ENCODE measurements at places on chromosomes 5 and 9.

DNA sequence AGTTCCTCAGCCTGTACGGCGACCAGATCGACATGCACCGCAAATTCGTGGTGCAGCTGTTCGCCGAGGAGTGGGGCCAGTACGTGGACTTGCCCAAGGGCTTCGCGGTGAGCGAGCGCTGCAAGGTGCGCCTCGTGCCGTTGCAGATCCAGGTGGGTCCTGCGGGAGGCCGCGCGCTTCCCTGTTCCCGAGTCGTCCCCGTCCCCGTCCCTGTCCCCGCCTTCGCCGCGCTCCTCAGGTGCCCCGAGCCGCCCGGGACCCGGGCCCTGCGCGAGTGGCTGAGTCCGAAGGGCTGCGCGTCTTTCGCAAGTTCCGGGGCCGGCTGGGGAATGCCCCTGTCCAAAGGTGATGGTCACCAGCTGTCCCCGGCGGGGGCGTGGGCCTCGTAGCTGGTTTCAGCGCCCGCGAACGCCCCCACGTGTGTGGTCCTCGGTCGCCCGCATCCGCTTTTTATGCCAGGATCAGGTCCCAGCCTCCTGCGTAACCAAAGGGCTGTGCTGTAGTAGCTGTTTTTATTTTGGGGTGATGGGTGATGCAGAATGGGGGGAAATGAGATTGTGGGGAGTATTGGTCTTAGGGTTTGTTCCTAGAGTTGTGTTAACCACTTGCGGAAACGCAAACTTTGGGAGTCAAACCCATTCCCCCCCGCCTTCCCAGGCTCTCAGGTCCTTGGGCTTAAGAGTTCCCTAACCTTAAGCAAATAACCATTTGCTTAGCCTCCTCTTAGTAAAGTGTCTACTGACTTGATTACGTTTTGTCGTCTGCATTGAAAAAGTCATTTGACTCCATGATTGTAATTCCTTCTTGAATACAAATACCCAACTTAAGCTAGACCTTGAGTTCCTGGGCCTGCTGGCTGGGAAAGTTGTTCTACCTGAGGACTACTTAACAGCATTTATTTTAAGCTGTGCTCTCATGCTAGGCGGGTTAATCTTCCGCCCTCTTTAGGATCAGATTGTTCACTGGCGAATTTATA is 663 bp downstream of the ISOC1 start:
- peak; percentile 51 for DNase-seq

DNA sequence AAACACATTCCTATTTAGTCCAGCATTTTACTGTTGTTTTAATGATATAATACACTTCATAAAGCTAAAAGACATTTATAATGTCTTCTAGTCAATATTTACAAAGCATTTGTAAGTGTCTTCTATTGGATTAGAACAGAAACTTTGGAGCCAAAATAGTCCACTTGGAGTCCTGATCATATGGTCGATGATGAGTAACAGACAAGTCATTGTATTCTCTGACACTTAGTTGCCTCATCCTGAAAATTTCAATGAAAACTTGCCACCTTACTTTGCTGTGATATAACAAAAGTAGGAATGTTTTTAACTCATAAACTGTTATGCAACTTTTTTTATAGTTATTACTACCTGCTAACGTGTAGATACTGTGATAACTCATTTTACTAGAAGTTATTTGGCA is 132.5 kb downstream of the GABRB2 start:
- no peak for DNase-seq

- DNase-seq: no peak
Observed at GRCh38 chr9:27367175-27367798, 70.3 kb upstream of the EQTN start.

- no peak for DNase-seq
Observed at GRCh38 chr5:113508756-113509155, 4.7 kb upstream of the YTHDC2 start.

GRCh38 chr9:80097476-80097875 is 525.7 kb downstream of the TLE4 start:
- DNase-seq: no peak

- DNase-seq: peak; percentile 5
Observed at GRCh38 chr5:136769900-136770684, 404.7 kb upstream of the TRPC7 start.

DNA sequence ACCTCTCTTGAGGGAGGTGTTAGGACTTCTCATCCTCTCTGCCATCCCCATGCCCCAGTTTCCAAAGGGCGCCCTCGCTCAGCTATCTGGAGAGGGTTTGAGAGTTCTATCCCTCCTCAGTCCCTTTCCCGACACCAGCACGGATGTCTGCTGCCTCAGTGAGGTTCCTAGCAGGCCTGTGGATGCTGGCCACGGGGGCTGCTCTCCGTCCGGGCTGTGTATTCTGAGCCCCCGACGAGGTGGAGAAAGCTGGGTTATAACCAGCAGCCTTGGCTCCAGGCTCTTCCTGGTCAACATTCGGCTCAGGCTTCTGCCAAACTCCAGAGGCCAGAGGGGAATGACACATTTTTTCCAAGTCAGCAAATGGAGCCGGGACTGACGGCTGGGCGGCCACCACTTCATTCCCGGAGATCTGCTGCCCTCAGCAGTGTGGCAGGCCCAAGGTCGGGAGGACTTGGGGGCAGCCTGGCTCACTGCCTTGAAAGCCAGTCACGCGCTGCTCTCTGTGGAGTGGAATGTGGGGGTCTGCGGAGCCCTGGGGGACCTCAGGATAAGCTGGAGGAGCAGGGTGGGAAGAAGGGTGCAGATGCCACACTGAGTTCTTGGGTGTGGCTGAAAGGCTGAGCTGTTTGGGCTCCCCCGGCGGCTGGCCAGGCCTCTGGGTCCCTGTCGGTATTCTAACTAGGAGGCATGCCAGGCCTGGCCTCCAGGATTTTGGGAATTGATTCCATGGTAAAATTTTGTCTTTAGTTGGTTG is 27.4 kb downstream of the PTPA start:
- DNase-seq: no peak

DNA sequence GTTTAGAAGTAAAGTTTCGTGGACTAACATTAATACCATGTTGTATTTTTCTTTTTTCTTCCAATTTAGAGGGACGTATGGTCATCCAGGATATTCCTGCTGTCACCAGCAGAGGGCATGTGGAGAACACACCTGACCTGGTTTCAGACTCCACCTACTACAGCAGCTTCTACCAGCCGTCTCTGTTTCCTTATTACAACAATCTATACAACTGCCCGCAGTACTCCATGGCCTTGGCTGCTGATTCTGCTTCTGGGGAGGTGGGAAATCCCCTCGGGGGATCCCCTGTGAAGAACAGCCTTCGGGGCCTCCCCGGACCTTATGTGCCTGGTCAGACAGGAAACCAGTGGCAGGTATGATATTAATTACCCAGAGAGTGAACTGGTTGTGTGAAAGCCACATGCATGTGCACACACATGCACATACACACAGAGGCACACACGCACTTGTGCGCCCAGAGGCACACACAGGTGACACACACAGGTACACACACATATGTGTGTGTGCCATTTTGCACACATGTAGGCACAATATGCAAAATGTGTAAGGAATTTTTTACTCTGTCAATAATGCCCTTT is 52.4 kb downstream of the DMRT1 start:
- peak; percentile 58 for DNase-seq

- DNase-seq: no peak
Observed at GRCh38 chr9:84228130-84228720, 112.3 kb downstream of the SLC28A3 start.

DNA sequence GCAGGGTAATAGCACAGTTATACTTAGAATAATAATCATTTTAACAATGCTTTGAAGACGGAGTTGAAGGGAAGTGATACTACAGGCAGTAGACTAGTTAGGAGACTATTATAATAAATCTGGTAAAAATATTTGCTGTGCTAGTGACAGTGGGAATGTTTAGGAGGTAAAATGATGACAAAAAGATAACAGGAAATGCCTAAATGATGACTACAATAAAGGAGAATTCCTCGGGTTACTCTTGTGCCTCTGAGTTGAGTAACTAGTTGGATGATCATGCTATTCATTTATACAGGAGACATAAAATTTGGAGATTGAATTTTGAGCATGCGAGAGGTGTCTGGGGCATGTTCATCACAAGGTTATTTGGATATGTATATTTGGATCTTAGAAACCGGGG is 32.2 kb upstream of the PAM start:
- no peak for DNase-seq

DNA sequence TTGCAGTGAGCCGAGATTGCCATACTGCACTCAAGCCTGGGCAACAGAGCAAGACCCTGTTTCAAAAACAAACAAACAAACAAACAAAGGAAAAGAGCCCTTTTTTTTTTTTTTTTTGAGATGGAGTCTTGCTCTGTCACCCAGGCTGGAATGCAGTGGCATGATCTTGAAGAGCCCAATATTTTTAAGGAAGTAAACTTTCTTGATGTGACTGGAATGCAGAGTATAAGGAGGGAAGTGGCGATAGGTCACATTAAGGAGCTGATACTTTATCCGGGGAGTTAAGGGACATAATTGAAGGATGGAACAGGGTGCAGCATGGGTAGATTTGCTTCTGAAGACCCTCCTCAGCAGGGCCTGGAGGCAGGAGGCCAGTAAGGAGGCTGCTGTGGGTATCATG is 13.0 kb downstream of the NAIF1 start:
- DNase-seq: no peak

GRCh38 chr9:132798817-132799790 is 79.0 kb downstream of the AK8 start:
- no peak for DNase-seq

DNA sequence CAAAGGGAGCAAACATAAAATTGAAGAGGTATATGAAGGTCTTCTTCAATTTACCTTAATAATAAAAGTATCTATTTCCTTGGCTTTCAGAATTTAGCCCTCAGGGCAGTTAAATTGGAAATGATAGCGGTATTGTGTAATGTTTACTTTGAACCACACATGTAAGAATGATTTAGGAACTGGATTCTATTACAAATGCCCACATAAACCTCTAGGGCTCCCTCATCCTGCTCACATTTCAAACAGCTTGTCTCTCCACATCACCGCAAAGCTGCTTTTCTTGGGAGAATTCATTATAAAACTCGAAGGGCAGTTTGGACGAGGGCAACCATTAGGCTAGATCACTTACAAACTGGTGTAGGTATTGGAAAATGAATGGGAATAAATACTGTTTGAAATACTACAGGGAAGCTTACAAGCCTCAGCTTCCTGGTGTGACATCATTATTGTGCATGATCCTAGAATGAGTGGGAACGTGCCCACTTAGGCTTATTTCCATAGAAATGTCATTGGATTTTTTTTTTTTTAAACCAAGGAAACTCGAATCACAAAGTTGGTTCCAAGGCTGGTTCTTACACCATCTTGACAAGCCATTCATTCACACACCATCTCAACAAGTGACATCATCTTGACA is 47.3 kb downstream of the MTRR start:
- no peak for DNase-seq

- peak; percentile 62 for DNase-seq
Observed at GRCh38 chr9:130010151-130010988, 32.6 kb downstream of the FNBP1 start.

GRCh38 chr9:120890320-120891244 is 13.6 kb upstream of the PHF19 start:
- DNase-seq: peak; percentile 42

GRCh38 chr9:84974855-84975254 is 305.3 kb downstream of the NTRK2 start:
- no peak for DNase-seq

DNA sequence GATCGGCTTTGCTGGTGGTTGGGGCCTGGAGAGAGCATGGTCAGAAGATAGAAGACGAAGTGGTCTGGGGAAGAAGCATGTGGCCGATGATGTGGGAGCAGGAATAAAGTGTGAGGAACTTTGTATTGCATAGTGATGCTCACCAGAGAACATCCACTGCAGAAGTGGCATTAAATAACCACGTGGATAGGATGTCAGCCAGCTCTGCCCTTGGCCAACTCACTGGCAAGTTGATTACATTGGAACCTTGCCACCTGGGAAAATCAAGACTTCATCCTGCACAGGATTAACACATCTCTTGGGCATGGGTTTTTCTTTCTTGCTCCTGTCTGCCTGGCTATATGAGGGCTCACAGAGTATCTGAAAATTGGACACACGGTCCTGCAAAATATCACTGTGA is 217.4 kb downstream of the DMRT2 start:
- no peak for DNase-seq

DNA sequence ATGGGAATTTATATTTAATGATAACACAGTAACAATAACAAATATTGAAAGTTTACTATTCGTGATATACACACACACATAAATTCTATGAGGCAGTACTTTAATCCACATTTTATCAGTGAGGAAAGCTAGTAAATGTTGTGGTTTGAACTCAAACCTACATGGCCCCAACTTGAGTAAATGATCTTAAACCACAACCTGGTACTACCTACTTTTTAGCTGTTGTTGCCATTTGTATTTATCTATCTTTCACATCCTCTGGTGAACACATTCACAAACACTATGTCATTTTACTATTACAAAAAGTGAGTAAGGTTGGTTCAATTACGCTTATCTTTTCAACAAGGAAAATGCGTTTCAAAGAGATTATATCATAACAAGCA is 186.1 kb downstream of the SMC2 start:
- no peak for DNase-seq

GRCh38 chr5:134246771-134247427 is 21.0 kb upstream of the PPP2CA start:
- DNase-seq: no peak

- no peak for DNase-seq
Observed at GRCh38 chr5:11432116-11432515, 472.1 kb downstream of the CTNND2 start.

DNA sequence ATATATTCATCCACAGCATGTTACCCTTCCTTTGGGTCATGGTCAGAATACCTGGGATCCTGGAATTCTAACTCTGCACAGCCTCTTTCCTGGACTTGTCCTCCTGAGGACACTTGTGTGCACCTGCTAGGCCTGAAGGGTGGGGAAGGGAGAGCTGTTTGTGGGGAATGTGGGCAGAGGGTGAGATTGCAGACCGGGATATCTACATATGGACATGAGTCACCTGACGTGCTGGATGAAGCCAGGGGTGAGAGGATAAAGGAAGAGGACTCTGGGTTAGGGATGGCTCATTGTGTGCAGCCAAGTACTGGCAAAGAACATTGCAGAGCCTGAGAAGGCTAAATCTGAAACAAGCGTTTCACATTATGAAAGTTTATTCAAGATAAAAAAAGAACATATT is 241.4 kb upstream of the RPS23 start:
- DNase-seq: no peak

GRCh38 chr5:167801999-167802398 is 489.4 kb upstream of the WWC1 start:
- no peak for DNase-seq

DNA sequence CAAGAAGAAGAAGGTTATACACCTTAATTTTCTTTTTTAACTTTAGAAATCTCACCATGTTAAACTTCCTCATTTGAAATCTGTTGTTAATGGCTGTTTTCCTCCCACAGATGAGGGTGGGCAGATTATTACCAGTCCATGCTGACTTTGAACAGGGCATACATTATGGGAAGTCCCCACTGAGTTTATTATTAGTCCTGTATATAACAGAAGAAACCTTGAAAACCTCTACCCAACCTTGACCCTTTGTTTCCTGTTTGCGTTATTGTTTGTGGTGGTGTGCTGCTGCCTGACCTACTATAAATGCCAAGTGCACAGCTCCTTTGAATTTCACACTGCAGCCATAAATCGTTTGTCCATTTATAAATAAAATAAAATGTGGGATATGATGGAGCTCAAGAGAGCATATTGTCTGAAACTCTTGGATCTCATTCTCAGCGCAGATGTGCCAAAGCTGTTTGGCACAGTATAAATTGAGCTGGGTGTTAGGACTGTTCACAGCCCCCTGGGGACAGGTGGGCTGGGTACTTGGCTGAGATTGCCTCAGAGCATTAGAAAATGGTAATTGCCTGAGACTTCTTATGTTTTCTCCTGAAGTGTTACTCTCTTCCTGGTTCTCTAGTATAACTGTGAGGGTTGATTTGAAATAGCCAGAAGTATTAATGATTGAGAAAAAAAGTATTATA is 139.6 kb downstream of the SPATA31D1 start:
- no peak for DNase-seq
